ENCODE measurements at places on chromosomes 2 and 18. TPM values are rescaled to one million over a fixed set of nuclear protein-coding genes. Genes with fewer than 3 reads are reported as not detected.

GPC1 gene
- polyA plus RNA-seq: 18.4 TPM

RNPEPL1 gene
- polyA plus RNA-seq: 65.4 TPM

SH3RF3 gene
- 1.7 TPM for polyA plus RNA-seq

CGREF1 gene
- 3.8 TPM for polyA plus RNA-seq

TXNDC2 gene
- polyA plus RNA-seq: not detected

TRIM43 gene
- polyA plus RNA-seq: not detected

UGT1A10 gene
- 6.6 TPM for polyA plus RNA-seq

GRCh38 chr2:68932402-68932801 is 20.3 kb downstream of the GKN2 start:
- DNase-seq: no peak

- no peak for DNase-seq
Observed at GRCh38 chr2:84741182-84741822, 139.6 kb downstream of the TRABD2A start.

DNA sequence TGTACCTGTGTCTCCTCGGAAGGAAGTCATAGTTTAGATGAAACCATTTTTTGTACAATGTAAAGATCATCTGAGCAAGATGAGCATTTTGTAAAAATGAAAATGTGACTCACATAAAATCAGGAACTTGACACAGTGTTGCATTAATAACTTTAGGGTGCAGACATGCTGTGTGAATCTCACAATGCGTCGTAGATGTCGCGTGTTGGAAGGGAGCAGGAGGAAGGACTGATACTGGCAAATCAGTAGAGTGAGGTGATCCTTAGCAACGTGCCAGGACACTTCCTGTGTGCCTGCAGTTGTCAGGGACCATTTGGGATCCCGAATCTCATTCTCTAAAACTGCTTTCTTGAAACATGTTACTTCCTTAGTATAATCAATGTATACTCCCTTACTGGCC is 103.1 kb downstream of the SH3BP4 start:
- DNase-seq: no peak

- peak; percentile 87 for DNase-seq
Observed at GRCh38 chr2:171160119-171160955, at the start of gene TLK1. TLK1 (minus strand) TSS chr2:171160893; CDS start chr2:171160428, 465 bp downstream.

DNA sequence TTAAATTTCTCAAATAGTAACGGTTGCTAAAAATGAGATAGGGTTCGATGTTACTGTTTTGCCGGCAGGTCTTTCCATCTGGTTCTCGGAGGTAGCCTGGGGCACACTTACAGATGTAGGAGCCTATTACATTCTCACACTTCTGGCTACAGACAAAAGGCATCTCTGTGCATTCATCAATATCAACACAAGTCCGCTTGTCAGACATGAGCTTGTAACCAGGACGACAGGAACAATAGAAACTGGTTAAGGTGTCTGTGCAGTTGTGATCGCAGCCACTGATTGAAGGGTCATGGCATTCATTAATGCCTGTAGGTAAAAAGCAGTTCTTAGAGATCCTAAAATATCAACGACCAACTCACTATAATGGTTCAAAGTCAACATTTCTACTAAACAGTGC is 116.3 kb downstream of the DHRS9 start:
- DNase-seq: no peak

DNA sequence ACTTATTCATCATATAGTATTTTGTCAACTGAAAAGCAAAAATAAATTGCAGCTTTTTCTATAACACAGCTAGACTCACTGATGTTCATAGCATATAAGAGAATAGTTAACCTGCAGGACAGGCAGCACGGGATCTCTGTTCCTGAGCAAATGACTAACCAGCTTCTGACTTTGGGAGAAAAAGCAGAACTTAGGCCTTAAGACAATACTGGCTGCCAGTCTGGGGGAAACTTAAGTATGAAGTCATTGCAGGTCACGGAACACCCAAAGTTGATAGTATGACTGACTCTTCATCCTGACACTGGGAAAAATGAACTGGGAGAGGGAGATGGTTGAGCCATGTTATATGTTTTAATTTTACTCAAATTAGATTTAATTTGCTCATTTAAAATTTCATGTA is 113.0 kb downstream of the DPP4 start:
- DNase-seq: no peak

DNA sequence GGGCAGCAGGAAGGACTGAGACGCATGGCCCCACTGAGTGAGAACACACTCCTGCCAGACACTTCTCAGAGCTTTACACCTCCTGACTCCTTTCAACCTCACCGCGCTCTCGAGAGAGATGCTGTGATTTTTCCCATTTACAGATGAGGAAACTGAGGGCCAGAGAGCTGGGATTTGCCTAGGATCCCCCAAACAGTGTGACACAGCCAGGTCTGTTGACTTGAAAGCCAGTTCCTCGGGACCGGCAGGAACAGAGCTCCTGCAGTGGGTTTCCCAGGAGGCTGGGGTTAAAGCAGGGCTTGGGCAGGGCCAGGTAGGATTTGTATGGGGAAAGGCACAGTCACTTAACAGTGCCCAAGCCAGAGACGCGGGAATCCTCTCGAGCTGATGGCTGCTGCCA is 81.9 kb downstream of the STPG4 start:
- no peak for DNase-seq

GRCh38 chr2:168635065-168635577 is 167.3 kb upstream of the NOSTRIN start:
- peak; percentile 94 for DNase-seq

GRCh38 chr2:46470114-46470628 is 9.2 kb upstream of the TMEM247 start:
- DNase-seq: no peak

DNA sequence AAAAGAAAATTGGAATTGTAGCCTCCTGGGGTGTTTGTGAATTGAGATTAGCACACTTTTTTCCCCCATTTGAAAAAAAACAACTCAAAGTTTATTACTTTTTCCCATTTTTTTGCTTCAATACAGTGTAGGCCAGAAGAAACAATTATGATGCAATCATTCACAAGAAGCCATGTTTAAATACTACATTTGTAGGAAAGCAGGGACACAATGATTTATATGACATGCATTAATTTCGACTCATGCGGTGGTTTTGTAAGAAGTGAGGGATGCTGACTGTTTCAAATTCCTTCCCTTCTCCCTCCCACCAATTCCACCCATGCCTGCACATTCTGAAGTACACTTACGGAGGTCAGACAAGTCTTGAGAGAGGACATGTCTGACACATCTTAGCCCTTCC is 774.2 kb upstream of the FSHR start:
- no peak for DNase-seq

- no peak for DNase-seq
Observed at GRCh38 chr2:239095460-239096081, 247.7 kb downstream of the TWIST2 start.

DNA sequence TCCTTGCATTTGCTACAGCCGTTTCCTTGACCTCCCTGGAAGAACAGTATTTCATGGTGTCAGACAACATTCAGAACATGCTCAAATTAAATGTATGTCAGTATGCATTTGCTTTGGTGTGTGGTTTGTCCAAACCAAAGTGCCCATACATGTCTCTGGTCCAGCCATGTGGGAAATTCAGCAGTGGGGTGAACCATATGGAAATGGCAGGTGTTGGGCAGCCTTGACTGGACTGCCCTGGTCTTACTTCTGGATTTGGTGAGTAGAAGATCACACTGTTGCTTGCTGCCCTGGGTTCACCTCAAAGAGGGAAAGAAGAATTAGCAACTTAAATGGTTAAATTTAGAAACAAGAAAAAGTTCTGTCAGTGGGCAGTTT is 84.5 kb downstream of the MSH2 start:
- DNase-seq: no peak

- peak; percentile 54 for DNase-seq
Observed at GRCh38 chr2:238720232-238720672, 127.6 kb upstream of the TWIST2 start.

DNA sequence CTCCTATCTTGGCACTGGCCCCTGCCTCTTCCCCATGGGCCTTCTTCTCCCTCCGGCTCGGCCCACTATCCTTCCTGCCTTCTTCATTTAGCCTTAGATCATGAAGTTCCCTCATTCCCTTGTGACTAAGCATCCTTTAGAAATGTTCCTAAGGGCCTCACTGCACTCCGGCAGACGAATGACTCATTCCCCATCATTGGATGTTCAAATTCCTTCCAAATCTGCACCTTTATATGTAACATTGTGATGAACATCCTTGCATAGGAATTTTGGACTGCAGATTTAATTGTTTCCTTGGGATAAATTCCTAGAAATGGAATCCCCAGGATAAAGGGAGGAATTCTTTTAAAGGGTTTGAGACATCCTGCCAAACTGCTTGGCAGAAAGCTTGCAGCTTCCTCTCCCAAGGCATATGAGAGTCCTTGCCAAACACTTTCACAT is 19.0 kb downstream of the CRACDL start:
- no peak for DNase-seq

DNA sequence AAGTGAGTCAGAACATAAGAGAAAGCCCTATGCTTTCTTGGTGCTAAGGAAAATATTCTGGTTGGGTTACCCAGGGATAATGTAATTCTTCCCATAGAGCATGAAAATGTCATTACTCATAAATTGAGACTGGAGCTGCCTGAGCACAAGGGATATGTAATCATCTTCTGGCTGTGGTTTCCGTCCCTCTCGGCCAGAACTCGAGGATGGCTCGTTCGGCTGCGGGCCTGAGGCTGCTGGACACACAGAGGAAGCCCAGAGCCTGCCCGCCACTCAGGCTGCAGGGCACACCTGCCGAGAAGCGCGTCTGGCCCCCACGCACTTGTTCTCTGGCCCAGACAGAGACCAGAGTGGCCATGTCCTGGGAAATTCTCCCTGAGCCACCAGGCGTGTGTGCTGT is 104.9 kb downstream of the ASAP2 start:
- no peak for DNase-seq

DNA sequence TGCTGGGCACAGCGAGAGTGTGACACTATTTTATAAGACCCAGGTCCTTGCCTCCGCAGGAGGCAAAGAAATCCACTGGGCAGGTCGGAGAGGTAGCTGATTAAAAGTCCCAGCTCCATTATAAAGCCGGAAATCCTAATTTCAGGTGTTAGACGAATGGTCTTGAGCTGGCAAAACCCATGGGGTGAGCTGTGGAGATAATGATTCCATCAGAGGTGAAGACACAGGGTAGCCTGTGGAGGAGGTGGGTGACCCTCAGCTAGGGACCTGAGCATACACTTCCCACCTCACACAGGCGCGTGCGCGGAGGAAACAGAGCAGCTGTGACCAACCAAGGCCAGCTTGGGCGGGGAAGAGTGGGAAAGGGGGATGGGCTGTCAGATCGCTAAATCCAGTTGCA is 201.7 kb upstream of the CXCR4 start:
- DNase-seq: no peak
